NCI-H1436 (cell line): ENCODE measurements at places on chromosomes 1 and 21.

DNA sequence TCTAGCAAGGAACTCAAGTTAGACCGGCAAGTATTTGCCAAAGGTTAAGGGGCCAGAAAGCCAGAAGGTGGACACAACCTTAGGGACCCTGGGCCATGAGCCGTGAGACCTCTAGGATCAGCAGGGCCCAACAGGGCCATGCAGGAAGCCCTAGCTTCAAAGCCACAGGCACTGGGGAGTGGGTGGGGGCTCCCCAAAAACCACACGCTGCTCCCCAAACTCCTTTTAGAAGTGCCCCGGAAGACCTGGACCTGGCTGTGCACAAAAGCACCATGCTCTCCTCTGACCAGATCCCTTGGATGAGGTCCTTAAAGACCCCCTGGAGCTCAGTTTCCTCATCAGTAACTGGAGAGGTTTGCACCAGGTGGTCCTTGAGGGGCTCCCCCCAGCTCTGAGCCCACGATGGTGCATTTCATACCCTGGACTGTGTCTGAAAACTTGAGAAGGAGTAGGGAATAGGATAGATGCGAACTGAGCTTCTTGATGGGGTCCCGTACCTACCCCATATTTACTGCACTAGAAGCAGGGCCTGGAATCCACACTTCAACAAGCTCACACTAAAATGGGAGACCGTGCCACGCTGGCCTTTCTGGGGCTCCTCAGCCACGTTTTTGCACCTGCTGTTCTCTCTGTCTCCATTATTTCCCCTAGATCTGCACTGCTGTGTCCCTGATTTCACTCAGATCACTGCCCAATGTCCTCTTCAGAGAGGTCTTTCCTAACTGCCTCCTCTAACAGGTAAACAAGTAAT, 40.6 kb upstream of the LBR start:
- DNase-seq = no peak

DNA sequence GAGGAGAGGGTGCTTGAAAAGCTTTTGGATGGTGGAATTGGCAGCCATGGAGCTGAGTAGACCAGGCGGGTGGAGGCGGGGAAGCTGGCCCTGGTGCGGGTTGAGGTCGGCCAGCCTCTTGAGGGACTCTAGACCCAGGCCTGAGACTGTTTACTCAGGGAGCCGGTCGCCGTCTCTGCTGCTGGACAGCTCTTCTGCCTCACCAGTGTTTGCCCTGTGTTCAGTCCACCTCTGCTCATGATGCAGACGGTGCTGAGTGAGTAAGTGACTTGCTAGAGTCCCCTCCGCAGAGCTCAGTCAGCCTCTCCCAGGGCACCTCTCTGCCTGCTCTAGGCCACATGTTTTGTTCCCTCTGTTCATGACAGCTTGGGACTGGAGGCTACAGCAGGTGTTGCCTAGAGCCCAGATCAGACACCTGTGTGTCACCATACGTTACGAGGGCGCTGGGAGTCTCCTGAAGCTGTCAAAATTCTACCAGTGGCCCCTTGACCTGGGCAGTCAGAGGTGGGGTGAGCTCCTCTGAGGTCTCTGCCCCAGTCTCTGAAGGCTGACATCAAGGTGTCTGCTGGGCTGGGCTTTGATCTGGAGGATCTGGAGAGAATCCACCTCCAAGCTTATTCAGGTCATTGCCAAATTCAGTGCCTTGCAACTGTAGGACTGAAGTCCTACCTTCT, 73.5 kb upstream of the WNT4 start:
- DNase-seq = no peak

- DNase-seq = no peak
These were observed 132.4 kb downstream of the SDCCAG8 start for GRCh38 chr1:243388276-243388675.

DNA sequence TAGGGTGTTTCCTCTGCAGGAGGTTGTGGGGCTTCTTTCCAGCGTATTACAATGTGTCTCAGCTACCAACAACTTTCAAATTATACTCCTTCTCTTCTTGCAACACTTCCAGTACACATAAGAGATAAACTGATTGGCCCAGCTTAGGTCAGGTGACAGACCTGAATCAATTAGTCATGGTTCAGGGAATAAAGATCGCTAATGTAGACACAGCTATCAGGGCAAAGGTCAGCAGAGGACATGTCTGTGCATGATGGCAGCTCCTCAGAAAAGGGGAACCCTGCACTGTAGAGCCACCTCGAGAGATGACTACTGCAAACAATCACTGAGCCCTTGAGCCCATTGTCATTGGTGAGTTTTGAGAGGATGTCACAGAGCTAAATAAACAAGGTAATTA, 36.8 kb upstream of the PKN2 start:
- DNase-seq = no peak
